BJ (cell line): ENCODE measurements at places on chromosomes 13 and 19. TPM values are rescaled to one million over a fixed set of nuclear protein-coding genes. Genes with fewer than 3 reads are reported as not detected.

DNA sequence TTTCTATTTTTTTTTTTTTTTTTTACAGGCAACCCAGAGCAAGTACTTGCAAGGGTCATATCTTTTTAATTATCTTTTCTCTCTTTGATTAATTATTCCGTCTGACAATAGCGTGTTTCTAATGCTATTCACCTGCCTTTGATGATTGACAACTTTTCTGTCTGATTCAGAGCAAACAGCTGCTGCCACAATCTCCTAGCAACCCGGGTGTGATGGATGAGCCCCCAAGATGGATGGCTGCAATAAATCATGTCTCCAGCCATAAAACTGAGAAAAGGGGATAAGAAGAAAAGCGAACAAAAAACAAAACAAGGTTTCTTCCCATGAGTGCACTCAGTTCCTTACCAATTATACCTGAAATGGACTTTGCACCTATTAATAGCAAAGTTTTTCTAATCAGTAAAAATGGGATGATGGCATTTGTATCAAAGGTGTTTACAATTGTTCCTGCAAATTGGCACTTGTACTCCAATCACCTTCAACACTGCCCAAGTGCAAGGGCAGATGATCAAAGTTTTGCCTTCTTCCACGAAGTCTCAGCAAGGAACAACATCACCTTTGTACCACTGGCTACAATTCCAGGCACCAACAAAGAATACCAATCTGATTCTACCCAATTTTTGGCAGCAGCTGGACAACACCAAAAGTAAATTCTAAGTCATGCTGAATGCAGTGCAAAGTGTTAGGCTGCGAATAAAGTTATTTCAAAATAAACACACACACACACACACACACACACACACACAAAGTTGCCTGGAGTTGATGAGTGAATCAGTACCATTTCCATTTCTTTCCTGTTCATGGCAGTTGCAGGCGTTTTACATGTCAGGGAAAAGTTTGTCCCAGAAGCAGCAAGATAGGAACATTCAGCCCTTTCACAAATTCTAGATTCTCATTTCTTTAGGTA lies 12.0 kb downstream of the TSHZ3 start:
- no peak for DNase-seq

DNA sequence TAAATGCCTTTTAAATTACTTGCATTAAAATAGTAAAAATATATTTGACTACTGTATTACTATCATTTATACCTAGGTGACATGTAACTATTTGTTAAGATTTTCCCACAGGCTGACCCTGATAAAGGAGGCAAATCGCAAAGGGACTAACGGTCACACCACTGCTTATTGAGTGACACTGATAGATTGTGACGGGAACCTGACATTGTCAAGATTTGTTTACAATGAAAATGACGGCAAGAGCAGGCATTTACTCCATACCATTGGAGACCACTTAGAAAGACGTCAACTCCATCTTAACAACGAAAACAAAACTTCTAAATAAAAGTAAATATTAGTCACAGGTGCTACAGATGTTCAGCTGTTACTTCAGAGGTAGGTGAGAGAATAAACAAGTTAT lies 289.0 kb downstream of the DACH1 start:
- no peak for DNase-seq

- DNase-seq: peak; percentile 29
These were observed 90.1 kb upstream of the C1QTNF9B start for GRCh38 chr13:23987331-23987894.

- no peak for DNase-seq
These were observed 61.3 kb upstream of the LRCH1 start for GRCh38 chr13:46491641-46492040.

- no peak for DNase-seq
These were observed 5.7 kb upstream of the NFIC start for GRCh38 chr19:3360421-3361383.

DNA sequence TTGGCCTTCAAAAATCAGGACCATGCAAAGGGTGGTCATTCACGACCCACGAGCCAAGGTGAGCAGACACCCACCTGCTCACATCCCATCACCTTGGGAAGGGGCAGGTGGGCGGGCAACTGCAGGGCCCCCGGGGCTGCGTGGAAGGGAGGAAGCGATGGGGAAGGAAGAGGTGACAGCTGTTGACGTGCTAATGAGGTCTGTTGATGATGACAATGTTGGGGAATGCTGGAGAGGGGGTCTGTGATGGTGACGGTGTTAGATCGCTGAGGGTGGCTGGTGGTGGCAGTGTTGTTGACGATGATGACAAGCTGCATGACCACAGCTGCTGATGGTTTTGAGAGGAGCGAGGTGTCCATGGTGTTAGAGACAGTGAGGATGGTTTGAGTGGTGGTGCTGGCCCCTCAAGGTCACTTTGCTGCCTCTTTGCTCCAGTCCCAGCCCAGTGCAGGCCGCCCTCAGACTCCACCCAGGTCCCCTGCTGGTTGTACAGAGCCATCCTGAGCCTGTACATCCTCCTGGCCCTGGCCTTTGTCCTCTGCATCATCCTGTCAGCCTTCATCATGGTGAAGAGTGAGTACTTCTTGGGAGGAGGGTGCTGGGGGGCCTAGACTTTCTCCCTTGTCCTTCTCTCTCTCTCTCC lies 900 bp downstream of the MCEMP1 start:
- DNase-seq: no peak

GRCh38 chr13:48317511-48318376 lies 14.2 kb downstream of the RB1 start:
- no peak for DNase-seq

GRCh38 chr19:7149956-7150705 lies 80.6 kb downstream of the ZNF557 start:
- no peak for DNase-seq

- no peak for DNase-seq
These were observed 13.8 kb downstream of the SIPA1L3 start for GRCh38 chr19:37920591-37921450.

- peak; percentile 0 for DNase-seq
These were observed 1175.8 kb upstream of the MIR17HG start for GRCh38 chr13:90171649-90172048.

DNA sequence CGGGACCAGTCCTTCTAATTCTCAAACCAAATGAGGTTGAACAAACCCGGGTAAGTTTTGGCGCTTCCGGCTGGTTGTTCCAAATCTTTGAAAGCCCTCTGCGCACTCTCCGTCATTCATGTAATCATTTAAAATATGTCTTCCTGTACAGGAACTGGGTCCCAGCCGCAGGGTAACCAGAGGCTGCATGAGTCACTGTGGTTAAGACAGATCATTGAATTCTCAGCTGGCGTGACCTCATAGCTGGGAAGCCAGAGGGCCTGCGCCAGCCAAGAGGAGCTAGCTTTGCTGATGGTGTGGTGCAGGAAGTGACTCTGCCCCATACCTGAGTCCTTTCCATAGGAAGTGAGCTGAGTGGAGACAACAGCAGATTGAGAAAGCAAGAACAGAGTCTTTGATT lies 135.2 kb downstream of the TSHZ3 start:
- peak; percentile 96 for DNase-seq

- DNase-seq: no peak
These were observed 418.1 kb downstream of the TSHZ3 start for GRCh38 chr19:30930941-30931706.

GRCh38 chr13:28540612-28541011 lies 45.7 kb upstream of the FLT1 start:
- no peak for DNase-seq

Gene SCN1B
- polyA plus RNA-seq: 6.2 and 9.5 TPM in 2 replicates

Gene AXL
- polyA plus RNA-seq: 190 and 260 TPM in 2 replicates

Gene CEACAM4
- polyA plus RNA-seq: not detected in 2 replicates

Gene GARIN5B
- polyA plus RNA-seq: 0.02 TPM in 1 of 2 replicates, not detected in the other

Gene PALM
- polyA plus RNA-seq: 1.1 and 1.2 TPM in 2 replicates

Gene ZIM2
- polyA plus RNA-seq: not detected in 2 replicates

Gene ERICH4
- polyA plus RNA-seq: not detected in 2 replicates

Gene HIPK4
- polyA plus RNA-seq: 0.10 and 0.21 TPM in 2 replicates

Gene TPTE2
- polyA plus RNA-seq: not detected in 2 replicates

Gene EXOC3L2
- polyA plus RNA-seq: 0.04 TPM in 1 of 2 replicates, not detected in the other
